Activated T-cell treated with anti-CD3 and anti-CD28 coated beads for 24 hours (primary cell): ENCODE measurements at places on chromosomes 3 and 15.
A peak's percentile ranks its signal among the peaks of the same experiment; 100 is the strongest.

DNA sequence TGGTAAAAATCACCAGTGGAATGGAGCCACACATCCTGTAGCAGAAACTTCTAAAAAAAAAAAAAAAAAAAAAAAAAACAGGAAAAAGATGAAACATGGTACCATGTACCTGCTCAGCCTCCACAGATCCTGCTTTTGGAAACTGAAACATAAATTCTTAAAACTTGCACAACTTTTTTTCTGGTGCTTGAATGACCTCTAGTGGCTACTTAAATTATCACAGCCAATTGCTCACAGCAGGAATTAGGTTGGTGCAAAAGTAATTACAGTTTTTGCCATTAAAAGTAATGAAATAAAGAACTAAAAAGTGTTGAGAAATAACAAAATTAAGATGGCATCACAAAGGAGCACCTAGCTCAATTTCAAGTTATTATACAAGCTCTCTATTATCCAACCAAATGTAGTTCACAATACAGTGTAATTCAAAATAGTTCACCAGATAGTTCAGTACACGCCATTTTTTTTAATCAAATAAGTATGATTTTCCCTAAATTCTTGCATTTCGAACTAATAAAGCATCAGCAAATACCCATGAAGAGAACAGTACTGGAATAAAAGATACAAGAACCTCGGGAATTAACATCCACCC, 80.6 kb downstream of the ULK4 start:
- peak; percentile 4 for DNase-seq

DNA sequence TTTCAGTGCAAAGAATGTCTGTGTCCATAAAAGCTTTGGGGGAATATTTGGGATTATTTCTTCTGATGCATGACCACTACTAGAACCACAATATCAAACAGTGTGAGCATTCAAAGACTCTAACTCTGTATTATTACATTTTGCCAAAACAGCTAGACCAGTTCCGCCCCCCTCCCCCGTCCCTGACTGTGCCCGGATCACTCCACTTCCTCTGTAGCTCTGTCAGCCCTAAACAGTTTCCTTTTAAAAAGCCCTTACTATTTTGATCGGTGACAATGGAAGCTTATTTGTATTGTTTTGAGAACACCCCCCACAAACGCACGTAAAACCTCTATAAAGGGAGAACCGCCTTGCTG, 36.6 kb upstream of the EPHB3 start:
- no peak for DNase-seq

GRCh38 chr3:19931180-19931692, 2.8 kb downstream of the EFHB start:
- DNase-seq = peak; percentile 33

DNA sequence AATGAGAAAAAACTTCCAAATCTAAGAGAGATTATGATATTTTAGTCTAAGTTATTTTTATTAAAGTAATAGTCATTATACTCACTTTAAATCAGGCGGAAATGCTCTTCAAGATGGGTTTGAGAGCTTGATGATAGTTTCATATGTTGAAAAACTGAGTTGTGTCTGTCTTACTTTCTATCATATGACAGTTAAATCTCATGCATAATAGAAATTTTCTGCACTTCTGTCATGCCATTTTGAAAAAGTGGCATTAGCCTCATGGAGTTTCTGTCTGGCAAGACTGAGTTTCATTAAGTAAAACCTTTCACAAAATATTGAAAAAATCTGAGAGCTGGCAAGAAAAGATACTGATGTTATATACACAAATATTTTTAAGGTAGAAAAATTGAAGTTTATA, 511.8 kb downstream of the EPHA3 start:
- DNase-seq = no peak

- no peak for DNase-seq
These were observed 300.5 kb upstream of the LRRFIP2 start for GRCh38 chr3:37474901-37475331.

GRCh38 chr3:149585401-149585726, 72.5 kb downstream of the WWTR1 start:
- DNase-seq = no peak

DNA sequence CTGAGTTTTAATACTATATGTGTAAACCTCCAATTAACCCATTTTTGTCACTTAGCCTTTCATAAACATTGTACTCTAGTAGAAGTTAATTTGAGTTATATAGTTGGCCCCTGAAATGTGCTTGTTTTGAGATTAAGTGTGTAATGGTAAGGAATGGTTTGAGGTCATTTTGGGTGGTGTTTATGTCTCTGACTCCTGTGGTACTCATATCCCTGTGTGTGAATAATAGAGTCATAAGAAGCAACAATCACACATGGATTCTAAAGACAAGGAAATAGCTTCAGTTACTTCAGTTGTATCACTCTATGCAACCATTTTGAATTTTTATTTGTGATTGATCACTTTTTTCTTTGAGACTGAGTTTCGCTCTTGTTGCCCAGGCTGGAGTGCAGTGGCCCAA, 408.5 kb downstream of the MFSD1 start:
- DNase-seq = no peak

GRCh38 chr15:54917312-54917711, 279.4 kb downstream of the RSL24D1 start:
- no peak for DNase-seq

DNA sequence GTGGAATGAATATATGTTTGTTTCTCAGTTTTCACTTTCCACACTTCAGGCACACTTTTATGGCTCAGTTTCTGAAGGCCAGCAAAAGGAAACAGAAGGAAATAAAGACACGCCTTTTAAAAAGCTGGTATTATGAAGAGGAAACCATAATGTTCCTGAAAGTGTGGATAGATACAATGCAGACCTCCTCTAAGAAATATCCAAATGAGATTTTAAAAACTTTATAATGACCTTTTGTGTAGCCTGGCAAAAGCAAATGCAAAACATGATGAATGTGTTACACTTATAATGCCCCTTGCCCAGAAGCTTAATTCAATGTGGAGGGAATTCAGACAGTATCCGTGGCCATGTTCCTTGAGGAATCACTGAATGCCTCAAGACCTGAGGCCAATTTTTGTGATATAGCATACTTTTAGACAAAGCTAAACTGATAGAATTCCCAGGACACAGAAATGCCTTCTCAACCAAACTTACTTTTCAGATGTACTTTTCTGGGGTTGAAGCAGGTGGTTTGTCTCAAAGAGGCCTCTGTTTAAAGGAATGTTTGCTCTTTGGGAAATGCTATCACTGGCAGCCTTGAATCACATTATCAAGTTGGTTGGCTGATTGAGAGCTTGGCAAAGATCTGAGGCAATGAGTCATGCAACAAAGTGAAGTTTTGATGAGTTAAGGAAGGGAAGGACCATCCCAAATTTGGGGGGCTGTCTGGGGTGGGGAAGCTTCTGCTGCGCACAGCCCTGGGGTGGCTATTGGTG, 77.1 kb upstream of the CACNA2D3 start:
- DNase-seq = no peak

DNA sequence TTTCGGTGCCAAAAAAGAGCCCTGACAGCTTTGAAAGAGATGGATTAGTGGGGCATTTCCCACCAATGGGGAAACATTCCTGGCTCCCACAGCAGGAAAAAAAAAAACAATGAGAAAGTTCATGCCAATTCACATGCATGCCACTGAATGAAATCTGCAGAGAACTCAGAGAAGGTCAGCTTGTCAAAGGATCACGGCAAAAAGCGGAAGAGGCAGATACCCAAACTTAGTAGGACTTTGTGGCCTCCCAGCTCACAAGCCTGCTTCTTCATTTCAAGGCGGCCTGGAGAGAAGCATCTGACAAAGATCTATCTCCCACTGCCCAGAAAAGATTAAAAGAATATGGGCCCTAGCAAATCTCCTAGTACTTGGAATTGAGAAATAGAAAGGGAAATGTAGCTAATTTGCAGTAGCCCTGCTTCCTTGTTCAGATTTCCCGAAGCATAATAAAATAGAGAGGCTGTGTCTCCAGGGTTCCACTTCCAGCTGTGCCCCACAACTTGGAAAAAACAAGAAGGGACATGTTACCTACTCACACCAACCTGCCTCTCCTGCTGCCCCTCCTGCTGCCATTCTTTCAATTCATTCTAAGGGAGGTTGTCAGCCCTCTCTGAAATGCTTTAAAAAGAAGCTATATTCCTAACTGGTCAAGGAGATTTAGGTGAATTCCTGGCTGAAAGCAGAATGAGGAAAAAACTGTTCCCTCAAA, 170.4 kb downstream of the FHIT start:
- no peak for DNase-seq

DNA sequence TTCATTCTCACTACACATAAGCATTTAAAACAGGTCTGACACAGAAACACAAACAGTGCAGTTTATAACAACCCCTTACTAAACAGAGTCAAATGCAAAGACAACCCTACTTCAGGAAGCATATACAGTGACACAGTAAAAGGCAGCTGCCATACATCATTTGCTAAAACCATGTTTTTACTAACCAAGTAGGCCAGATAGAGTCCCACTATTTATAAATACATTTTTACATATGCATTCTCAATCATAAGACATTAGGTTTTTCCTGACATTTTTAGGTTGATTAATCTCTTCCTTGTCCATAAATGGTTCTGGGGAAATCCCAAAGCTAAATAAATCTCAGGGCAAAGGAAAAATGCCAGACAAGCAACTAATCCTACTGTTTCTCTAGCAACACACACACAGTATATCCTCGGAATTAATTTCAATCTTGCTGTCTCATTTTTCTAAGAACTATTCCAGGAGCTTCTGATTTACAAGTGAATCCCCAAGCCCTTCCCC, 39.0 kb downstream of the CHAC1 start:
- DNase-seq = no peak

- DNase-seq = no peak
These were observed 35.2 kb upstream of the SPPL2A start for GRCh38 chr15:50800715-50801114.

DNA sequence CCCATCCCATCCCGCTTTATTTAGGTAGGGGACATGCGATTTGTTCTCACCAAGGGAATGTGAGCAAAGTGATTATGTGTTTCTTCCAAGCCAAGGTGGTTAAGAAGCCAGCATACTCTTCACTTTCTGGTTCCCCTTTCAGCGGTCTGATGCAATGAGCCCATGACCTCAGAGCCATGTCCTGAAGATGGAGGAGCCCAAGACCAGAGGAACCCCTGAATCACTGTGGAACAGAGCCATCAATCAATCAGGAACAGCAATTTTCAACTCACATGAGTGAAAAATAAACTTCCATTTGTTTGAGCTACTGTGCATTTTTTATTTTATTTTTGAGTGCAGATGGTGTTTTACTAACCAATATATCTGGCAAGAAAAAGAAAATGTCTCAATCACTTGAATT, 10.8 kb downstream of the THRB start:
- DNase-seq = no peak

DNA sequence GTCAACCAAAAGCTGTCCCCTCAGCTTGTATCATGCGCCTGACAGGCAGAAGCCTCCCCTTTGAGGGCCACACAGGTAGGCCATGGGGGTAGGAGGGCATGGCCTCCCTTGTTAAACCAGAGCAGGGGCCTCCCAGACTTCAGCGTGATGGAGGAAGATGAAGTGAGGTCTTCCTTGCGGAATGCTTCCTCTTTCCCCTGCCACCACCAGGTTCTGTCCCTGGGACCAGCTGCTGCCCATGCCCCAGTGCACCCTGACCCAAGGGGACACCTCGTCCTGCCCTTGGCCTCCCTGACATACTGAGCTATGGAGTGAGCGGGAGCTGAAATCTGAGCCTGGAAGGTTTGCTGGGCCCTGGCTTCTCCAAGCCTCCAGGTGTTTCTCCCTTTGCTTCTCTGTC, 26.7 kb downstream of the SSUH2 start:
- no peak for DNase-seq

- no peak for DNase-seq
These were observed 95.8 kb upstream of the CTDSPL start for GRCh38 chr3:37765591-37766488.

DNA sequence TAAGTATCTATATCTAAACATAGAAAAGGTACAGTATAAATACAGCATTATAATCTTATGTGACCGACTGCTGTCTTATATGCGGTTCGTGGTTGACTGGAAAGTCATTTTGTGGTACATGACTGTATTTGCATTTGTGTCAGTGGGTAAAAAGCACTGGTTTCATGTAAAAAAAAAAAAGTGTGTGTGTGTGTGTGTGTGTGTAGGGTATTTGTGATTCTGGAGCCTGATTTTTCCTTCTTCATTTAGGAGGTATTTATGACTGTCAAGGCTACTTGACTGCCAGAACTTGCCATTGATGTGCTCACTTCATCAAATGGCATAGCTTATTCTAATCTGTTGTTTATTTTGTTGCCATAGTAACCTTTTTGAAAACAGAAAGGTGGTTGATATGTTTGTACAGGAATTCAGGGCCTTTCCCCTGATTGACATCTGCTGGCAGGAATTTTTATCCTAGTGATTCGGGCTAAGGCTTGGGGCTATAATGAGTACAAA, 63.2 kb downstream of the AKAP13 start:
- no peak for DNase-seq

DNA sequence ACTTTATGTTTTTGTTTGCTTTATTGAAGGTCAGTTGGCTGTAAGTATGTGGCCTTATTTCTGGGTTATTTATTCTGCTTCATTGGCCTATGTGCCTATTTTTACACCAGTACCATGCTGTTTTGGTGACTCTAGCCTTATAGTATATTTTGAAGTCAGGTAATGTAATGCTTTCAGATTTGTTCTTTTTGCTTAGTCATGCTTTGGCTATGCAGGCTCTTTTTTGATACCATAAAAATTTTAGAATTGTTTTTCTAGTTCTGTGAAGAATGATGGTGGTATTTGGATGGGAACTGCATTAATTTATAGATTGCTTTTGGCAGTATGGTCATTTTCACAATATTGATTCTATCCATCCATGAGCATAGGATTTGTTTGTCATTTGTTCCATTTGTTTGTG, 63.5 kb upstream of the TTC14 start:
- DNase-seq = no peak

- DNase-seq = no peak
These were observed 83.3 kb downstream of the TMEM108 start for GRCh38 chr3:133121450-133121849.

DNA sequence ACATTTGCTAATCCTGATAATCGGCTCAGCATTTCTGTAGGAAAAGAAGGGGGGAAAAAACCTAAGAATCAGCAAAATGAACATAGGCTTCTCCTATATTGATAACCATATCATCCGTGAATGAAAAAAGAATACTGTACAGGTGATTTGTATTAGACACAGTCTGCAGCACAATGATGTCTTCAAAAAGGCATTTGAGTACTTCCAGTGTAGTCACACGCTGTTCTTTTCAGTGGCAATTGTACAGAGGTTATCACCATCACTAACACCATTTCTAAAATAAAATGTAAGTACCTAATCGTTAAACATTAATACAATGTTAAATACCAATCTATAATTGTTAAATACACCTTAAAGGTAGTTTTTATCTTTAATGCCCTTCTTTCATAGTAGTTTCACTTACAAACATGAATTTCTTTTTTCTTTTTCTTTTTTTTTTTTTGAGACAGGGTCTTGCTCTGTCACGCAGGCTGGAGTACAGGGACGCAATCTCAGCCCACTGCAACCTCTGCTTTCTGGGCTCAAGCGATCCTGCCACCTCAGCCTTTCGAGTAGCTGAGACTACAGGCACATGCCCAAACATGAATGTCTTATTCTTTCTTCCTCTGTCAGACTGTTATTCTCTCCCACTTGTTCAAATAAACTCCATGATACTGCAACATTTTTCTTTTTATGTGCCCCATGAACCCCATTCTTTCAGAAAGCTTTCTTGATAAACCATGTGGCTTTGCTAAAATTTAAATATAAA, 18.4 kb downstream of the GOLGB1 start:
- DNase-seq = no peak
